ENCODE measurements at places on chromosomes 5 and 9.

- no peak for DNase-seq
Observed at GRCh38 chr9:71237051-71237450, 115.6 kb upstream of the TRPM3 start.

- DNase-seq = no peak
Observed at GRCh38 chr5:155094455-155094854, 80.9 kb downstream of the KIF4B start.

DNA sequence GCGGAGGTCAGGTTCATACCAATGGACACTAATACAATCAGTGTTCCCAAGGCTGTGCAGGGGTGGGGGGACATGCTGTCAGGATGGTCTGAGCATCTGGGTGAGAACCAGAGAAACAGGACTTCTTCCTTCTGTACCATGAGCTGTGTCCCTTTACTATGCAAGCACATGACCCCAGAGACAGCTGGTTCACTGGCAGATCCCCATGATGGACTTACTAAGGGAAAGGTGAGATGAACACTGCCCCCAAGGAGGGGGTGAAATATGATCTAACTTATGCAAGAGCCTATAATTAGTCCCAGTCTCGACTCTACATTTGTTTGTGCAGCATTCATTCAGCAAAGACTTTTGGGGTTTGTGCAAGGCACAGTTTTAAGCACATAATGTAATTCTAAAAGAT lies 91.4 kb downstream of the LIFR start:
- no peak for DNase-seq

DNA sequence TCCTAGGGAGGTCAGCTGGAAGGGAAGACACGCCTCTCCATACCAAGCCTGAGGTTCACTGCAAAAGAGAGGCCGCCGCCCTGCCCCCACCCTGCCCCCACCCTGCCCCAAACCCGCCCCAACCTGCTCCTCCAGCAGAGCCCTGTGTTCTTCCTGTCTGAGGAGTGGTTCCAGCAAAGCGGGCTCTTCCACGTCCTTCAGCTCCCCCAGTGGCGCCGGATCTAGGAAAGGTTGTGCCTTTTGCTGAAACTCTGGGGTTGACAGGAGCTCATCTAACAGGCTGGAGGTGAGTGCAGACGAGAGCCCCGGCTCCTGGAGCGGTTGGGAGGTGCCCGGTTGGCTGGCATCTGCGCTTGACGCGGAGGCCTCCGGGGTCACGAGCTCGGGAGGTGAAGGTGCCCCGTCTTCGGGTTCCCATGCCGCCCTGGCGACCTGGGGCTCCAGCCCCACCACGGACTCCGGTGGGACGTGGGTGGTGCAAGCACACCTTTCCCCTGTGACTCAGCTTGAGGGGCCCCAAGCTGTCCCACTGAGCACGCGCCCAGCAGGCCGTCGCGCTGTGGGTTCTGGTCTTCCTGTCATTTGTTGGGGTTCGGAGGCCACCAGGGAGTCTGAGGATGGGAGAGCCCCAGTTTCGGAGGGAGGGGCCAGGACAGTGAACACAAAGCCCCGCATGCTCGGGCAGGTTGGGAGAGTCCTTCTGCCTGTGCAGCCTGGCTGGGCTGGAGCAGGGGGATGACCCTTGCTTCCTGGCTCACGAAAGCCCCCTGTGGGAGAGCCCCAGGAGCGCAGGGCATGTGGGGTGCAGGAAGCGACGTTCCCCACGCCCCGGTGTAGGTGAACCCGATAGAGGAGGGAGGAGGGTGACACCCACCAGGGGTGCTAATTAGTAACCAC lies 1467.1 kb downstream of the FOXD4L5 start:
- peak; percentile 42 for DNase-seq

DNA sequence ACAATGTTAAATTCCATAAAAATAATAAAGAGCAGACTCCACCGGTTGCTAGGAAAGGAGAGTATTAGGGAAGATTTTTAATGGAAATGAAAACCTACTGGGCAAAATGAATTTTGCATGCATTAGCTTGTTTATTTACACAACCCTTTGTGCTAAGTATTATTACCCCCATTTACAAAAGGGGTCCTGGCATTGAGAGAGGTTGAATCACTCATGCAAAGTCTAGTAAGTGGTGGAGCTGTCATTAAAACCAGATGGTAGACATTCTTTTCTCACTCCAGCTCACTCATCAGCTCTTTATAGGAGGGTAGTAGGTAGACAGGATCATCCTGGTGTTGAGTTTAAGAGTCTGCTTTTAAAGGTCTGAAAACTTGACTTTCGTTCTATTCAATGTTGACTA lies 395.1 kb downstream of the PLK2 start:
- no peak for DNase-seq

- no peak for DNase-seq
Observed at GRCh38 chr5:5755888-5756287, 333.4 kb downstream of the ICE1 start.

GRCh38 chr5:172642926-172643871 lies 2.1 kb downstream of the NEURL1B start:
- DNase-seq = peak; percentile 63

DNA sequence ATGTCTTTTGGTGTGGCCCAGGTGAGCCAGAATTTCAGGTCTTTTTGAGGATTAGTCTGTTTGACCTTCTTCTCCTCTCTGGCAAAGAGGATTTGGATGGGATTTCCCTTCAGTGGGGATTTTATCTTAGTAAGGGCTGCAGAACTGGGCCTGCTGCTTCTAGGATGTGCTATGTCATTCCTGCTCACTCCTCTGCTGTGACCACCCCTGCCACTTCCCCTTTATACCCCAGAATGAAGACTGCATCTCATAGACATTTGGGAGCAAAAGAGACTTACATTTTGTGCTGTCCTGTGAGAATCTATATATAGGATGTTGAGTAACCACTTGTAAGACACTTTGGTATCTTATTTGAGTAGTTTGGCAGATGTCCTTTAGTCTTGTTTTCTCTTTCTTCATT lies 76.2 kb downstream of the ARHGAP26 start:
- DNase-seq = no peak

GRCh38 chr5:143665866-143666265 lies 146.1 kb upstream of the HMHB1 start:
- DNase-seq = no peak

GRCh38 chr5:61493973-61494372 lies 161.9 kb downstream of the ZSWIM6 start:
- no peak for DNase-seq

GRCh38 chr5:66813306-66813705 lies 217.1 kb downstream of the MAST4 start:
- DNase-seq = no peak

DNA sequence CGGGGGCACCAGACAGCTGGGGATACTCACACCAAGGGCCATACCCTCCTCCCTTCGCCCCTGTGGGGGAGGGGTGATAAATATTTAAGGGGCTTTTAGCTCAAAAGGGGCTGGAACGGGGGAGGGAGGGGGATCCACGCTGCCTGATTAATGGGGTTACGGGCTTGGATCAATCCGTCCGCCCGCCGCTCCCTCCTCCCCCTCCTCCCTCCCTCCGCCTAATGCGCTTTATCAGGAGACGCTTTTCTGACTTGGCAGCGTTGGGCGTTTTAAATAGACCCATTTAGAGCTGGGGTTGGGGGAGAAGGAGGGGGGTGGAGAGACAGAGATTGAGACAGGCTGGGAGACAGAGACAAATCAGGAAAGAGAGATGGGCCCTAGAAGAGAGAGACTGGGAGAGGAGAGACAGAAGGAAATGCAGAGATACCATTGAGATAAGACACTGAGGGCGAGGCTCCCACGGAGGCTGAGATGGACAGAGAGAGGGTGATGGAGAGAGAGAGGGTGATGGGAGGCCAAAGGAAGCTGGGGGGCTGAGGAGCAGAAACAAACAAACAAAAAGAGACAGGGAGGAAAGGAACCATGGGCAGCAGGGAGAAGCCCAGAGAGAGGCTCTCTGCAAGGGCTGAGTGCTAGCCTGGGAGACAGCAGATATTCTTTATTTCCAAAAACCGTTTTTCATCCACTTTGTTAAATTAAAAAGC lies 10.3 kb downstream of the CNTFR start:
- DNase-seq = no peak

GRCh38 chr9:77879437-77879943 lies 152.1 kb downstream of the GNAQ start:
- DNase-seq = no peak

GRCh38 chr9:105445203-105445881 lies 2.5 kb upstream of the FSD1L start:
- no peak for DNase-seq

GRCh38 chr5:119949426-119949999 lies 320.2 kb downstream of the FAM170A start:
- no peak for DNase-seq

GRCh38 chr5:57335092-57335660 lies 147.4 kb downstream of the ACTBL2 start:
- no peak for DNase-seq

- no peak for DNase-seq
Observed at GRCh38 chr9:39588500-39589137, 233.2 kb downstream of the SPATA31A1 start.

DNA sequence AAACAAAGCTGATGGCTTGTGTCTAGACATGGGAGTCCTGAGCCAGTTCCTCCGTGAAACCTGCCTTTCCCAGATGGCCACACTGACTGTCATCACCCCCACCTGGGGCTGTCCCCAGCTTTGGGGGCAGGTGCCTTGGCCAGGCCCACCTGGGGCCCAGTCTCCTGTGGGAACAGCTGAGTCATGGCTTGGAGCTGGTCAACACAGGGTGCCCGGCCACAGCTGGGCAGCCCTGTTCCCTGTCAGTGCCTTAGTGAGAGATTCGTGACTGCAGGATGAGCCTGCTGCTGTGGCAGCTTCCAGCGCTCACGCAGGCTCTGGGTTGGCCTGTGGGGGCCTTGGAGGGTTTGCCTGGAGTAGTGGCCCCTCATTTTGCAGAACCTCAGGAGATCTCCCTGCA lies 56.5 kb downstream of the COL5A1 start:
- no peak for DNase-seq

GRCh38 chr5:51203598-51203997 lies 179.7 kb upstream of the ISL1 start:
- no peak for DNase-seq

DNA sequence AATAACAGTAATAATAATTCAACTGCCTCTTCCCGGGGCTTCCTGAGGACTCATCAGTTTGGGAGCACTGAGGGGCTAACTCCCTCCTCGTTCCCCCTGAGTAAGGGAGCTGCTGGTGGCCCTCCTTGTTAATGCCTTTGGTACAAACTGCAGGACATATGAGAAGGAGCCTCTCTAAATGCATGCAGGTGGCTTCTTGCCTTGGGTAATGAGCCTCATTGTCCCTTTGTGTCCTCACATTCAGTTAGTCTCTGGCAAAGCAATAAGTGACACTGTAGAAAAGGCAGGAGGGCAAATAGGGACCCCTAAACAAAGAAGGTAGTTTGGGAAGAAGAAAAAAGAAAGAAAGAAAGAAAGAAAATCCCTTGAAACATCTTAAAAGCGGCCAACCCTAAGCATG lies 95.4 kb upstream of the ERCC6L2 start:
- DNase-seq = no peak

- DNase-seq = no peak
Observed at GRCh38 chr9:108687006-108687987, 168.5 kb downstream of the ACTL7B start.

DNA sequence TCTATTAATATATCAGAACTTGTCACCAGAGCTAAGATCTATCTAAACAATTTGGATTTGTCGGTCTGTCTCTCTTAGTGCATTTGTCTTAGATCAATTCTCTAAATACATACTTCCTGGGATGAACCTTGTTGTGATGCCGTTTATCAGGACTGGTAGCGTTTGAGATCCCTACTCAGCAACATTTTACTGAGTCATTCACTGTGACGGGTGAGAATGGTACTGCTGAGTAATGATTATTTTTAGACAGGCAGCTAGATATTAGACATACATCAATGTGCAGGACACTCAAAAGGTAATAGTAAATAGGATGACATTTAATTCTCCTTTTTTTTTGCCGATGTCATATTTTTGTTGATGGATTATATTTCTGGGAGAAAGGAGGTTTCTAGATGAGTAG lies 209.0 kb downstream of the CSNK1G3 start:
- DNase-seq = no peak

GRCh38 chr5:109199289-109199688 lies 210.5 kb downstream of the PJA2 start:
- no peak for DNase-seq

- no peak for DNase-seq
Observed at GRCh38 chr5:174623433-174624019, 100.9 kb upstream of the MSX2 start.

- no peak for DNase-seq
Observed at GRCh38 chr5:142605611-142606010, 80.3 kb downstream of the FGF1 start.

DNA sequence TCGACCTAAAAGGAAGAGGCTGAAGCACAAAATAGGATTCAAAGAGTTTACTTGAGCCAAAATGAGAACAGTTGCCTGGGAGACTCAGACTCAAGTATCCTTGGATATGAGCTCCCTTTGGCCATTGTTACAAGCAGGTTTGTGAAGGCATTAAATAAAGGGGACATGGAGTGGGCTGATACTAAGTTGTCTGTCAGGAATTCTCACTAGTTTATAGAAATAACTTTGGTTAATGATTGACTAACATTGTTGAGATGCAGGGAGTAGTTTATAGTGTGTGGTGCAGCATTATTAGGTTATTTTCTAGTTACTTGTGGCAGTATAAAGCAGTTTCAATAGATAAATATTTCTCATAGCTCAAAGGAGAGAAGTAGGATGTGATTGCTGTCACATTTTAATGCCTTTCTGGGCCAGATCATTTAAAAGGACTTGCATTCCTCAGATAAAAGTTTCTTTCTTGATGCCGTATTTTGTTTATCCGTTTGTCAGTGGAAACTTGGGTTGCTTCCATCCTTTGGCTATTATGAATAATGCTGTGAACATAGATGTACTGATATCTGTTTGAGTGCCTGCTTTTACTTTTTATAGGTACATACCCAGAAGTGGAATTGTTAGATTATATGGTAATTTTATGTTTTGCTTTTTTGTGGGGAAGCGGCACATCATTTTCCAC lies 9.1 kb downstream of the AP3S1 start:
- DNase-seq = no peak

- DNase-seq = no peak
Observed at GRCh38 chr9:137084526-137084925, 2.3 kb upstream of the MAN1B1 start.

GRCh38 chr5:40984884-40985283 lies 75.6 kb downstream of the C7 start:
- DNase-seq = no peak
